HFFc6 (cell line): ENCODE measurements at places on chromosomes 3 and 15.

- H3K27ac ChIP-seq = no peak overlapping the region
- no peaks in the 10 kb centered on the region; the same call in none of the 2 replicates for H3K27me3 ChIP-seq
- DNase-seq = no peak
- H3K36me3 ChIP-seq = no peaks in the 10 kb centered on the region
Observed at GRCh38 chr15:38508647-38509046, 54.7 kb downstream of the FAM98B start.

DNA sequence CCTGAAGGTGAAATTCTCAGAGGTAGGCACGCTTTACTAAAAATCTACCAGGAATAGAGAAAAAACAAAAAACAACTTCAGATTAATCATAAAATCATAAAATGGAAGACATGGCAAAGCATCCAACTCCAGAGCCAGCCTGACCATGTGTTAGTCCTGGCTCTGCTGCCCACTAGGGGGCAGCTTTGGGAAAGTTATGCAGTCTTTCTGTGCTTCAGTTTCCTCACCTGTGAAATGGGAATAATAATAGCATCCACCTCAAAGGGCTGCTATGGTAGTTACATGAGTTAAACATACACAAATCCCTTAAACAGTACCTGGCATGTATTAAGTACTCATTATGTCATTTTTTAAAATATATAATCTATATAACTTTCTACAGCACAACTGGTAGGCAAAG lies 52.3 kb downstream of the WNT5A start:
- peak; percentile 17 for DNase-seq
- no peaks in the 10 kb centered on the region for H3K36me3 ChIP-seq
- no peak overlapping the region for H3K27ac ChIP-seq
- H3K4me3 ChIP-seq = no peak overlapping the region

GRCh38 chr3:5047764-5048419 lies 68.7 kb downstream of the BHLHE40 start:
- no peaks in the 10 kb centered on the region for H3K36me3 ChIP-seq
- H3K4me3 ChIP-seq = no peak overlapping the region
- H3K4me1 ChIP-seq = peaks cover 19% of the 10 kb centered on the region
- H3K27ac ChIP-seq = no peak overlapping the region
- H3K27me3 ChIP-seq = peaks cover 3% of the 10 kb centered on the region

DNA sequence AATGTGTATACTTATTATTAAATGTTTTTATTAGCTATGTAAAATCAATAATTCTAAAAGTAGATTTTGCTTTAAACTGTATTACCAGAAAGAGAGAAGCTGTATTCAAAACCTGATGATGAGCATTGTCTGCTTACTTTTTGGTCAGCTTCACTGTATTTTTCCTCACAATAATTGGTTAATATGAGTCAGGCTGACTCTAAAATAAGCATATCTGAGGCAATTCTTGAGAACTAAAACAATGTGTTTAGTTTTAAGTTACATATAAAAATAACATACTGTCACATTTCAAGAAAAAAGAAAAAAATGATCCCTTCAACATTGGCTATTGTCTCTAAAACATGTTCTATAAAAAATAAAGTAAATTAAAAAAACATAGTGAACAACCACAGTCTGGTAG lies 66.1 kb downstream of the EPHA3 start:
- DNase-seq = no peak

DNA sequence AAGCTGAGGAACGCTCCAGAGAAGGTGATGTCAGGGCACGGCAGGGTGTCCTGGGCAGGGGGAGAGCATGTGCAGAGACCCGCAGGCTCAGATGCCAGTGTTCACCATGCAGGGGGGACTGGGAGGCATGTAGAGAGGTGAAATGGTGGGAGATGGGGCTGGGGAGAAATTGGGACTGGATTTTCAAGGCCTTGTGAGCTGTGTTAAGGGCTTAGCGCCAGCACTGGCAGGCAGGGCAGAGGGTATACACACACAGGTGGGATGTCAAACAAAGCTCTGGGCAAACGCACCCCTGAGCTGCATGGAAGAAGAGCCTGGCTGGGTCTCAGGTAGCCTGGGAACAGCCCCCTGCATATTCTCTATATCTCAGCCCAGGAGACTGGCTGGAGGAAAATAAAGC lies 282.7 kb downstream of the SHQ1 start:
- H3K4me1 ChIP-seq = peaks cover 6% of the 10 kb centered on the region
- no peaks in the 10 kb centered on the region for H3K36me3 ChIP-seq
- no peak overlapping the region for H3K27ac ChIP-seq
- peaks cover 9% of the 10 kb centered on the region for H3K27me3 ChIP-seq

GRCh38 chr3:194254040-194254439 lies 97.1 kb downstream of the CPN2 start:
- H3K36me3 ChIP-seq = no peaks in the 10 kb centered on the region
- H3K27ac ChIP-seq = no peak overlapping the region
- H3K27me3 ChIP-seq = peaks cover 49% of the 10 kb centered on the region
- H3K4me3 ChIP-seq = no peak overlapping the region

DNA sequence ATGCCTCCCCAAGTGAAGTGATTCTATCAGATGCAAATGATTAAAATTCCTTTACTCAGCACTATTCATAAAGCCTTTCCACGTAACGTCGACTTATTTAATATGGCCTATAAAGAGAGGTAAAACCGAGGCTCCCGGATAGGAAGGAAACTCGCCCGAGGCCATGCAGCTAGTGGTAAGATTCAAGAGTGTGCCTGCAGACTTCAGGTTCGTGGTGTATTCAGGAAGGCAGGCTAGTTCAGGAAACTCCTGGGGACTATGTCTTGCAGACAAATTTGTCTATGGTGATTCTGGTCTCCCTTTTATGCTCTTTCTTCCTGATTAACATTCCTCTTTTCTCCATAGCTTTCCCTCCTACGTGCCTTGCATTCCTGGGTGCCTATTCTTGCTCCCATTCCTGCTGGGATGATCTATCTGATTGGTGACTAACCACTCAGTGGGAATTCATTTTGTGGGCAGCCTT lies 150.7 kb downstream of the SST start:
- no peaks in the 10 kb centered on the region for H3K36me3 ChIP-seq
- H3K27ac ChIP-seq = peak overlapping the region; percentile 77
- H3K4me1 ChIP-seq = peaks cover 30% of the 10 kb centered on the region

DNA sequence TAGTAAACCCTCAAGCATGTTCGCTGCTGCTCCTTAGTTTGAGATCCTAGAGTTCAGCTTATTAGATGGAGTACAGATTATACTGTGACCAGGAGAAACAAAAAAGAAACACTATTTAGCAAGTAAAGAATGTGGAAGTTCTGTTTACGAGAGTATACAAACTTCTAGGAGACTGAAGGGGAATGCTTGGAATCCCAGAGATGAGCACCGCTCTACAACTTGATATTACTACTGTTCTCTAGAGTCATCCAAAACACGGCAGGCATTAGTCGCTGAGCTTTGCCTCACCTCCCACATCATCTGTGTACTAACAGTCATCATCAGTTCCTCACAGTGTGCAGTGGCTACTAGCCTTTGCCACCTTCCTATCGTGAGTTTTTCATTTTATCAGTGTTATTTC lies 121.4 kb upstream of the CHRM5 start:
- no peak overlapping the region for H3K27ac ChIP-seq
- DNase-seq = peak; percentile 26
- peaks cover 16% of the 10 kb centered on the region for H3K4me1 ChIP-seq
- peaks cover 18% of the 10 kb centered on the region for H3K27me3 ChIP-seq
- H3K36me3 ChIP-seq = no peaks in the 10 kb centered on the region

DNA sequence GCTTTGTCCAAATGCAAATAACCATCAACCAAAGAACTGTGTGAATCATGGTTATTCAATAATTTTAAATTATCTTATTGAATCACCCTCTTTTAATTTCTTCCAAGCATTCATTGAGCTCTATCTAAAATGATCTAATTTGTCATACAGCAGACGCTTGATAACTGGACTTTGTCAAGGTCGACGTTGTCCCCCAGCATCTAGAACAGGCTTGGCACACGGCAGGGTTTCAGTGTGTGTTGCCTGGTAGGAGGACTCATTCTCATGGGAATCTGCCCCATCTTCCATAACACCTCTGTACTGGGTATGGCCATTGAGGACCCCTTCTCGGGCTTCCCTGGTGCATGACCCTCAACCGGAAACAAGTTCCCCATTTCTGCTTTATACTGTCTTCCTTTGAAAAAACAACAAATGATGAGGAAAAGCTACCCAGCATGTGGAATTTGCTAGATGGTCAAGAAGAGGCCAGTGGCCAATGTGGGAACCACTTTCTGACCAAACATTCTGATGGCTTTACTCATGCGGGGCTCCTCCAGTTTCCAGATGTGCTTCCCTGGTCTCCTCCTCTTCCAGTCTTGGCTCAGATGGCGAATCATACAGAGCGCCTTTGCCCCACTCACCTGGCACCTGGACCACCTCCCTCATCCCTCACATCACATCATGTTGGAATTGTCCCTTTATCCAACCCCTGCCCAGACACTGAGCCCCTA lies 41.7 kb upstream of the SEC22A start:
- peak; percentile 19 for DNase-seq
- H3K27ac ChIP-seq = no peak overlapping the region
- no peaks in the 10 kb centered on the region; the same call in 1 of the 2 replicates for H3K27me3 ChIP-seq
- H3K4me3 ChIP-seq = no peak overlapping the region
- peaks cover 48% of the 10 kb centered on the region for H3K36me3 ChIP-seq

- H3K27me3 ChIP-seq = peaks cover 6% of the 10 kb centered on the region; the same call in 1 of the 2 replicates
- H3K27ac ChIP-seq = peak overlapping the region; percentile 30
- H3K36me3 ChIP-seq = peaks cover 66% of the 10 kb centered on the region
- H3K4me3 ChIP-seq = 0 out of 2 replicates have a peak overlapping the region, but pooled peaks have one; percentile 13
Observed at GRCh38 chr15:72220687-72221086, 10.3 kb downstream of the PKM start.

GRCh38 chr3:88690287-88690686 lies 417.1 kb upstream of the EPHA3 start:
- no peak overlapping the region for H3K27ac ChIP-seq
- no peak overlapping the region for H3K4me3 ChIP-seq
- no peak for DNase-seq
- no peaks in the 10 kb centered on the region for H3K4me1 ChIP-seq

DNA sequence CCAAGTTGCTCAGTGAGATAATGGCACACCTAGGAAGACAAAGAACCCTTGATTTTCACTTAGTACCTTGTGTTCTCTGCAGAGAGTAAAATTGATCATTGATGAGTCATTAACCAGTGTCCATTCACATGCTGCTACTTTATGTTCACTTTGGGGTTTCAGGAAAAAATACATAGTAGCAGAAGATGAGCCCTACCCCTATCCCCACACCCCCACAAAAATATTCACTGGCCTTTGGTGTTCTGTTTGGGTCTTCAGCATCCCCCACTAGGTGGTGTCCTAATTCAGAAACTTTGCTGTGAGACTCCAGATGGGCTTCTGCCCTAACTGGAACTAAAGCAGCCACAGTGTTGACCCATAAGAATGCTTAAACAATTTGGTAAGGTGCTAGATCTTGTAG lies 178.8 kb downstream of the KLHL25 start:
- no peak overlapping the region; the same call in 1 of the 2 replicates for H3K27ac ChIP-seq
- H3K4me3 ChIP-seq = no peak overlapping the region
- peaks cover 9% of the 10 kb centered on the region; the same call in 1 of the 2 replicates for H3K36me3 ChIP-seq
- no peaks in the 10 kb centered on the region for H3K27me3 ChIP-seq
- H3K4me1 ChIP-seq = peaks cover 12% of the 10 kb centered on the region

DNA sequence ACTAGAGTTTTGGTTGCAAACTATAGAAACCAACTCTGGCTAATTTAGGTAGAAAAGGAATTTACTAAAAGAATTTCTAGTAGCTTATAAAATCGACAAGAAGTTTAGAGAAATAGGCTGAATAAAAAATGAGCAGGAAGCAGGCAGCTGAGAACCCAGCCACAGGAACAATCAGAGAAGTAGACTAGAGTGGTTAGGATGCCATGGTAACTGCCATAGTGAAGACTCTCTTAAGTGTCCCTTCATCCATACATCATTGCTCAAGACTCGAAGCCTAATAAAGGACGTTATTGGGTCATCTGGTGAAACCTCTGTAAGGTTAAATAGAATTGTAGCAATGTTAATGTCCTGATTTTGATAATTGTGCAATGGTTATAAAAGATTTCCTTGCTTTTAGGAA lies 13.8 kb downstream of the AVEN start:
- no peak overlapping the region for H3K4me3 ChIP-seq
- H3K27ac ChIP-seq = no peak overlapping the region

DNA sequence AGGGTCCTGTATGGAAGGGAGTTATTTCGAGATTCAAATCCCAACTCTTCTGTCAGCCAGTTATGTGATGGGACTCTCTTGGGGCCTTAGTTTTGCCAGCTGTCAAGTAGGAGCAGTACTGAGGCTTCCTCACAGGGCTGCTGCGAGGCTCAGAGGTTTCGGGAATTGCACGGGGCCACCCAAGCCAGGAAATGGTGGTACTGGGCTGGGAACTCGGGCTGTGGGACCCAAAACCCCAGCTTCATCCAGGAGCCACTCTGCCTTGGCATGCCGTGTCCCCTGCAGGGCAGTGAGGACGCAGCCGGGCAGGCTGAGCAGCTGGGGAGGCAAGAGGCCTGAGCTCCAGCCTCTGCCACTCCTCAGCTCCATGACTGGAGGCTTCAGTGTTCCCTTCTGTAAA lies 118.6 kb downstream of the ETFA start:
- peaks cover 55% of the 10 kb centered on the region for H3K4me1 ChIP-seq
- H3K4me3 ChIP-seq = no peak overlapping the region
- DNase-seq = no peak
- no peak overlapping the region for H3K27ac ChIP-seq
- no peaks in the 10 kb centered on the region for H3K36me3 ChIP-seq

DNA sequence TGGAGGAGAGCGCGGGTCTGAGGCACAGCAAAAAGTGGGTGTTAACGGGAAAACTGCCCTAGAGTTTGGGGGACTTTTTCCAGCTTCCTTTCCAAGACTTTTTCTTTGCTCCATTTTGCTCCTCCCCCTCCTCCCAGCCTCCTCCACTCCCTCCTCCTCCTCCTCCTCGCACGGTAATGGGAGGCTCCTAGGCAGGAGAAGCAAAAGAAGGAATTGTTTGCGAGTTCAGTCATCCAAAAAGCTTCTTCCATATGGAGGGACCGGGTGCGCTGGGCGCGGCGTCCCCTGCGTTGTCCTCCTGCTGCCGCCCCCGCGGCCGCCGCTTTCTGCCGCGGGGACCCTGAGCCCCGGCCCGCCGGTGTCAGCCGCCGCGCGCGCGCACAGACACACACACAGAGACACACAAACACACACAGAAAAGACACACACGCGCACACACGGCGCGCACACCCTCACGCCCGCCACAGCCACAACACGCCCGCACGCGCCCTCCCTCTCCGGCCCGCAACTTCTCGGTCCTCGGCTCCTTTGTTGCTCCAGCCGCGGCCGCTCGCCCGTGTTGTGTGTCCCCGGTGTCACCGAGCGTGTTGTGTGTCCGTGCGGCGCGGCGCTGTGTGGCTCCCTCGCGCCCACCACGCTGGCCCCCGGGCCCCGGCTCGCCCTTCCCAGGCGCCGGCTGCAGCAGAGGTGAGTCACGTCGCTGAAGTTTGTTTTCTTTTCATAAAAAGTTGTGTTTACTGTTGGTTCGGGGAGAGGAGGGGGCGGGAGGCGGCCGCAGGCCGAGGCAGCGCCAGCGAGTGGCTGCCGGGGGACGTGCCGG lies at the start of gene BOC:
Gene BOC, plus strand, starts transcription at position 228 of the 820 bp plus-strand sequence. CDS start 38,246 bp downstream, outside the sequence.
- peaks cover 47% of the 10 kb centered on the region for H3K4me1 ChIP-seq
- peak; percentile 48 for DNase-seq
- peaks cover 7% of the 10 kb centered on the region for H3K27me3 ChIP-seq
- peak within 1 kb of the TSS; percentile 78 for H3K27ac ChIP-seq

GRCh38 chr15:57256939-57257338 lies 119.4 kb upstream of the CGNL1 start:
- H3K27ac ChIP-seq = no peak overlapping the region
- peaks cover 44% of the 10 kb centered on the region for H3K4me1 ChIP-seq
- no peak overlapping the region for H3K4me3 ChIP-seq
- H3K36me3 ChIP-seq = peaks cover 26% of the 10 kb centered on the region
- H3K27me3 ChIP-seq = no peaks in the 10 kb centered on the region

GRCh38 chr15:100090411-100090810 lies 251.4 kb downstream of the ADAMTS17 start:
- peaks cover 9% of the 10 kb centered on the region; the same call in 1 of the 2 replicates for H3K4me1 ChIP-seq
- no peaks in the 10 kb centered on the region for H3K36me3 ChIP-seq
